Mucosa of descending colon (tissue), 3 donors: ENCODE measurements at places on chromosomes 2 and 18.
A peak's percentile ranks its signal among the peaks of the same experiment; 100 is the strongest.

GRCh38 chr2:129710670-129711495 is 268.6 kb upstream of the RAB6C start:
- no peak for DNase-seq

DNA sequence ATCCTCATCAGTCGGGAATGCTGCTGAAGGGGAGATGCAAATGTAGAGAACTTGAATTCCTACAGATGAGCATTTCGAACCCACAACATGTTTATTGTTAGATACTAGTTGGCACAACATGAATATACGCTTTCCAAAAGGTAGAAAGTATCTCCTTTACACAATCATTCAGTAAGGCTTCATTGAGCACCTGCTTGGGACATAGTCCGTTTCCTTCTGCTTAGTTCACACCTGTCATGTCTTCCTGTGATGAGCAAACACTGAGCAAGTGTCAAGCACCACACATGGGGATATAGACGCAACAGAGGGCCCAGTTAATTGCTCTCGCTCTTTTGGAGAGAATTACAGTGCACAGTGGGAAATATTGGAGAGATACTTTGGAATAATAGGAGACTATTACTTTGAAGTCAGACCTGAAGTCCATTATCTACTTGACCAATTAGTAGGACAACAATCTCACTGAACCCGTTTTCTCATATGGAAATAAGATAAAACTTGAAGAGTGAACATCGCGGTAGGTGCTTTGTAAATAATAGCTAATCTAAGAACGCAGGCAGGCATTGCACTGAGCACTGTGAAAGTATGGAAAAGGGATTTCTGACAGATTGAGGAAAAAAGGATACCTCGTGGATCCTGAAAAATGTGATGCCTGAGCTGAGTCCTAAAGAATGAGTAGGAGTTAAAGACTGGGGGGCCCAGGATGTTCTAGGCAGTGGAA is 1.2 kb downstream of the CPSF3 start:
- DNase-seq = no peak

DNA sequence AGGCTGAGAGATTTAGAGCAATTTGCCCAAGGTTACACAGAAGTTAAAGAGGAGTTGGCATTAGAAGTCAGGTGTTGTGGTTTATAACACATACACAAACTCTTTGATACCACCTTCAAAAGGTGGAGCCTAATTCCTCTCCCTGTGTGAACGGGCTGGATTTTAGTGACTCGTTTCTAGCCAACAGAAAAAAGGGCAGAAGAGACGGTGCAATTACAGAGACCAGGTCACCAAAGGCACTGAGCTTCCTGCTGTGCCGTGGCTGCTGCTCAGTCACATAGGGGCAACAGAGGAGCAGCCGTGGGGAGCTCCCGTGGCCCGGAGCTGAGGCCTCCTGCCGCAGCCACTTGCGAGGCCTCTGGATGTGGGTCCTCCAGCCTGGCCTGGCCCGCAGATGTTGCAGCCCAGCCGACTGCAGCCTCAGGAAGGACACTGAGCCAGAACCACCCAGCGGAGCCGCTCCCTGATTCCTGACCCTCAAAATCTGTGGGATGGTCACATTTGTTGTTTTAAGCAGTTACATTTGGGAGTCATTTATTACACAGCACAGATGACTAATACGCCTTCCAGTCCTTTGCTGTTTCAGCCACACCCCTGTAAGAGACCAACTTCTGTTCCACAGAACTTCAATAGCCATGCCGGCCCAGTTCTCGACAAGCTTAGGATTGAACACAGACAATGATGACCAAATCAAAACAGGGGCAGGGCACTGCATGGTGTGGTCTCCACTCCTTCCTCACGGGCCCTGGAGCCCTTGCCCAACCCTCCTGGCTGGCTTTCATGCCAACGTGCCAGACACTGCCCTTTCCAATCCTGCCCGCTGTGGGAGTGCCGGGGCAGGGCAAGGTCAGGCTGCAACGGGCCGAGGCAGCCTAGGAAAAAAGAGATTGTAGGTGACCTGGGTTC is 17.1 kb downstream of the EDAR start:
- peak; percentile 85 for DNase-seq

DNA sequence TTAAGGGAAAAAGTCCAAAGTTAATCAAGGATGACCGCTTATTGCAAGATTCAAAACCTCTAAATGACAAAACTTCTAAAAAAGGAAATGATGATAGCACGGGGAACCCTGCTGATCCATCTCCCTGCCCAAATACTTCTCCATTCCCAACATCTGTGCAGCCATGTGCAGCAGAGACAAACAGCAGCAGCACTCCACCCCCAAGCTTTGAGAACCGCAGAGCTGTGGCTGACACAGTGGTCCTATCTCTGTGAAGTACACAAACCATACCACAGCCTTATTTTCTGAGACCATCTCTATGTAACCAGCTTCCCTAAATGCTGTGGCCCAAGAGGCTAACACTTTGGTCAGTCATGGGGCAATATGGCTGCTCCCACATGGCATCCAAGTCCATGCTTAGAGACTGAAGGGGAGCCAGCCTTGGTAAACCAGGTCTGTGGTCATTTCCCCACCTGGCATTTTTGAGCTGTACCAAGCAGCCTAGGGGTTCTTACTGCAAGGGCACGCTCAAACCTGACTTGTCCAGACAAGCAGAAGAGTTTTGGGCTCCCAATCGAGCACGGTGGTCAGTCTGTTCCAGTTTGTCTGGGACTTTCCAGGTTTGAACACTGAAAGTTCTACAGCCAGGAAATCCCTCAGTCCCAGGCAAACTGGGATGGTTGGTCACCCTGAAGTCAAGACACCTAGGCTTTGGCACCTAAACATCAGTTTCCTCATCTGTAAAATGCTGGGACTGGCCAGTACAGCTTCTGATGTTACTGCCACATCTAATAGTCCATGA is 17.1 kb upstream of the NFE2L2 start:
- no peak for DNase-seq

DNA sequence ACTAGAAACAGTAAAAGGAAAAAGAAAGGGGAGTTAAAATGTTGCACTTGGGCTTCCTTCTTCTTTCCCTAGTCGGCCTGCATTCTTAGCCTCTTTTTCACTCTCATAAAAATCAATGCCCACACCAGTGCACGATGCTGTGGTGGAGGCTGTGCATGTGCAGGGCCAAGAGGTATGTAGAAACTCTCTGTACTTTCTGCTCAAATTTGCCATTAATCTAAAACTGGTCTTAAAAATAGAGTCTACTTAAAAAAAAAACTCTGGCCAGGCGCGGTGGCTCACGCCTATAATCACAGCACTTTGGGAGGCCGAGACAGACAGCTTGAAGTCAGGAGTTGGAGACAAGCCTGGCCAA is 11.1 kb downstream of the TRAPPC8 start:
- no peak for DNase-seq

- DNase-seq = no peak
Measured at GRCh38 chr2:176148751-176149421, 2.5 kb upstream of the HOXD4 start.

- no peak for DNase-seq
Measured at GRCh38 chr2:22536133-22536532, 848.8 kb upstream of the KLHL29 start.

GRCh38 chr2:9373047-9373446 is 50.3 kb downstream of the ITGB1BP1 start:
- DNase-seq = no peak
